ENCODE measurements at places on chromosomes 7 and 10.

DNA sequence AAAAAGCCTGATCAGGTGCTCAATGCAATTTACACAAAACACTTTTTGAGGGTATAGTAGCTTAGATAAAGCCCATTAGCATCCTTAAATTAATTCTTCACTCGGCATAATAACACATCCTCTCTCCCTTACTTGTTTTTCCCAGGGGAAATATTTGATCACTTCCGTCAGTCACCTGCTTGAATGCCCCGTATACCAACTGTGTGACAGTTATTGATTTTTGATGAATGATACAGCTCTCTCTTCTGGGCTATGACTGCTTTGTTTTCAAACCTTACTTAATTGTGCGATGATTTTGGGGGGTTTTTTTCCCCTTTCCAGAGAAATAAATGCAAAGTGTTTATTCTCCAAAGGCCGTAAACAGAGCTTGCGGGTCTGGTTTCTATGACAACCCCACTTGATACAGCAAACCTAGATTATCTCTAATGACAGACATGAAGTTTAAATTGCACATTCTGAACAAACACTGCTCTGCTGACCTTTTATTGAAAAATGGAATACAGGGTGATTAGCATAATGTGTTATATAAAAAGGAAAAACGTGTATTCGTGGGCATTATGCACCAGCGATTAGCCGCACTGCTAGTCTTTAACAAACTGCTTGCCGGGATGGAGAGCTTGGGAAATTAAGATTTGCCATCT lies 78.4 kb upstream of the NANOS1 start:
- DNase-seq, result no peak

- no peak for DNase-seq
Measured at GRCh38 chr7:85685901-85686300, 499.0 kb upstream of the SEMA3D start.

- peak; percentile 36 for DNase-seq
Measured at GRCh38 chr7:74174606-74175082, 488 bp downstream of the EIF4H start.

DNA sequence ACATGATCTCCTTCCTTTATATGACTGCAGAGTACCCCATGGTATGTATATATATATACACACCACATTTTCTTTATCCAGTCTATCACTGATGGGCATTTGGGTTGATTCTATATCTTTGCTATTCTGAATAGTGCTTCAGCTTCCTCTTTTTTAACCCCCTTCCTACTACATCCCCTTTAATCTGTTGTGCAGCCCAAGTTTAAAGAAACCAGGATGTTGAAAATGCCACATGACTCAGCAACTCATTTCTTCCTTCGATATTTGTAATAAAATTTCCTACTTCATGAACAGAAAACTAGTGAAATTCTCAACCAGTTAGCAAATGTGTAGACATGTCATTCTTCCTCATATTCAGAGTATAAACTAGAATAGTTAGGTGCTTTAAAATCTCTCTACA lies 1245.7 kb upstream of the SORCS1 start:
- no peak for DNase-seq

DNA sequence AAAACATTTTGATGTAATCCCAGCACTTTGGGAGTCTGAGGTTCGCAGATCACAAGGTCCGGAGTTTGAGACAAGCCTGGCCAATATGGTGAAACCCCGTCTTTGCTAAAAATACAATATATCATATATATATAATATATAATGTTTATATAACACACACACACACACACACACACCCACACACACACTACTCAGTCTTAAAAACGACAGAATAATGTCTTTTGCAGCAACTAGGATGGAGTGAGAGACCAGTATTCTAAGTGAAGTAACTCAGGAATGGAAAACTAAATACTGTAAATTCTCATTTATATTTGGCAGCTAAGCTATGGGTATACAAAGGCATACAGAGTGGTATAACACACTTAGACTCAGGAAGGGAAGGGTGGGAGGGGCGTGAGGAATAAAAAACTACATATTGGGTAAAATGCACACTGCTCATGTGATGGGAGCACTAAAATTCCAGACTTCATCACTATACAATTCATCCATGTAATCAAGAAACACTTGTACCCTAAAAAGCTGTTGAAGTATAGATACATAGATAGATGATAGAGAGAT lies 231.2 kb upstream of the SEMA3A start:
- DNase-seq, result no peak

DNA sequence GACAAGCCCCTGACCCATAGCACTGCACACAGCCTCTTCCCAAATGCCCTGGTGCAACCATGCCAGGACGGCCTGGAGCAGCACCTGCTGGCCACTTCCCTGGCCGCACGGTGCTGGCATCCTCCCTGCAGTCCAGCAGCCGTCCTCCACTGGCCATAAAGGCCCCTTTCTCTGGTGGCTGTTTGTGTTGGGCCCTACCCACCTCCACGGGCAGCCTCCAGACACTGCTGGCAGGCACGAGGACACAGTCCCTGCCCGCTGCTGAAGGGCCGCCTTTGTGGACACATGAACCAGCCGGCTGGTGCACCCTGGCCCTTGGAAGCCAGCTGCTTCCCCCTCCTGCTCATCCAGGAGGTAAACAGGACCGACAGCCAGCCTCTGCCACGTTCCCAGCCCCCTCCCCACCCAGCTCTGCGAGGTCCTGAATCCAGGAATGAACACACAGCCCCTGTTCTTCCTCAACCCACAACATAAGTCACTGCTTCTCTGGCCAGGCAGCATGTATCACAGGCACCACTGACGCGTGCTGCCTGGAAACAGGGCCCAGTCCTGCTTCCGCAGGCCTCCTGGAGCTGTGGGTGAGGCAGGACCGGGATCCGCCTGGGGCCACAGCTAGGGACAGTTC lies 43.8 kb downstream of the SPOCK2 start:
- no peak for DNase-seq

- DNase-seq, result no peak
Measured at GRCh38 chr7:157373493-157373892, 36.7 kb downstream of the DNAJB6 start.

DNA sequence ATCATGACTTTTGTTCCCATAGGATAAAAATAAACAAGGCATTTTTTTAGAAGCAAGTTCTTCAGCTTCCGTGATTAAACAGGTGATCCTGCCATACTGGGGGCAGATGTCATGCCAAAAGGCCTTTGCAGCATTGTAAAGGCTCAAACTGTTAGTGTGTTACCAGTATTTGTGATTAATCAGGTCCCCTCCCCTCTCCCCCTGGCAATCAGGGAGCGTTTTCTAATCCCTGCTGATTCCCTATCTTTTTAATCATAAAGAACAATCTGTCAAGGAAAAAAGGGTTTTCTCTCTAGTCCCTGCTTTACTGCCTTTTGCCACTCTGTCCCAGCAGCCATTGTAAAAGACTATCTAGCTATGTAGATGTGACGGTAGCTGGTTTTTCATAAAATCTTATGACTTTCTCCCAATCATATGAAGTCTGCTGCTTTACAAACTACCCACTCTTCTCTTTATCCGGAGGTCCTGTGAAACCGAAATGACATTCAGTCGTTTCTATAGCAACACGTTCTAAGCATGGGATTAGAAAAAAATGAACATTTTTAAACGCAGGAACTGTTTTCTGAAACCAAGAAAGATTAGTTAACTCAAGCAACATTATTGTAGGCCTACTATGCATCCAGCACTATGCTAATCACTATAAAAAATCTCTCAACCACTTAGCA lies 210.9 kb downstream of the RNLS start:
- no peak for DNase-seq
